ENCODE measurements at places on chromosomes 16 and 17.
A peak's percentile ranks its signal among the peaks of the same experiment; 100 is the strongest.

DNA sequence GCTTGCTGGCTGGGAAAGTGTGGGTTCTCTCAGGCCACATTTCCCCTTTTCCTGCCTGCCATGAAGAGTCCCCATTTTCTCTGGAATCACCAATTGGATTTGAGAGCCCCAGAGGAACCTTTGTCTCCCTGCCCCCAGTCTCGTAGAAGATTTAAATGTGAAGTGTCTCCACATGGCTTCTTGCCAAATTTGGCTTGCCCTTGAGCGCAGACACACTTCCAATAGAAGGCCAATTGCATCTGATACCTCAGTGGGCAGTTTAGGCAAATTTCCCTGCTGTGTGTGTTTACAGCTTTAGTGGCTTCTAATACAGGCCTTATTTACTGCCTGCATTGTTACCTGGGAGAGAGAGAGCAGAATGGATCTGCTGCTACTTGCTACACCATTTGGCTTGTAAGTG is 29.7 kb downstream of the CDK5R1 start:
- no peak for DNase-seq

DNA sequence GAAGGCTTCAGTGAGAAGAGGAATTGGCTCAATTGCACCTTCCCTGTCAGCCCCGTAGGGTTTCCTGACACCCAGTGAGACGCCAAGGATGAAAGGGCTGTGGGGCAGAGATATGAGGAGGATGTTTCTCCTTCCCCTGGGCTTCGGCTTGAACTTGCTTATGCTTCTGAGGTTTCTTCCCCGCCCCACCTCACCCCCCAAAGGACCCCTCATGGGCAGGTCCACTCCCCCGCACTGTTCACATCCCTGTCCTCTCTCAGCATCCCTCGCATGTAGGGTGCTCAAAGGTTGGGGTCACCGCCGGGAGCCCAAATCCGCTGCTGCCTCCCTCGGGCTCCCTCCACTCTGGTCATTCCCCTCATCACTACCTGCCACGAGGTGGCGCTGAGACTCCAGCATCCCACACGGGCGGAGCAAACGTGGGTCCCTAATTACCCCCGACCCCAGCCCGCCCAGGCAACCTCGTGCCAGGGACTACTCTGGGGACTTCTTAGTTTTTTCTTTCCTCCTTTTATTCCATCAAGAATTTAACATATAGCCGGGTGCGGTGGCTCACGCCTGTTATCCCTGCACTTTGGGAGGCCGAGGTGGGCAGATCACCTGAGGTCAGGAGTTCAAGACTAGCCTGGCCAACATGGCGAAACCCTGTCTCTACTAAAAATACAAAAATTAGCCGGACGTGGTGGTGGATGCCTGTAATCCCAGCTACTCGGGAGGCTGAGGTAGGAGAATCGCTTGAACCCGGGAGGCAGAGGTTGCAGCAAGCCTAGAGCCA is 3.3 kb upstream of the TRARG1 start:
- peak; percentile 82 for DNase-seq

DNA sequence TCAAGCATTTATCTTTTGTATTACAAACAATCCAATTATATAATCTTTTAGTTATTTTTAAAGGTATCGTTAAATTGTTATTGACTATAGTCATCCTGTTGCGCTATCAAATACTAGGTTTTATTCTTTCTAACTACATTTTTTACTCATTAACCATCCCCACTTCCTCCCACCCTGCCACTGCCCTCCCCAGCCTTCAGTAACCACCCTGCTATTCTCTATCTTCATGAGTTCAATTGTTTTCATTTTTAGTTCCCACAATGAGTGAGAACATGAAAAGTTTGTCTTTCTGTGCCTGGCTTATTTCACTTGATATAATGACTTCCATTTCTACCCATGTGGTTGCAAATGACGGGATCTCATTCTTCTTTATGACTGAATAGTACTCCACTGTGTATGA is 94.1 kb upstream of the MYOCD start:
- DNase-seq, result no peak

GRCh38 chr17:80330276-80330675 is 69.6 kb downstream of the RNF213 start:
- DNase-seq, result no peak

GRCh38 chr16:86762095-86762494 is 183.7 kb downstream of the FOXL1 start:
- DNase-seq, result no peak

GRCh38 chr17:39730095-39730921 is at the start of gene MIEN1:
MIEN1 (minus strand) TSS chr17:39730532; CDS start chr17:39730495, 37 bp downstream.
- peak; percentile 95 for DNase-seq

DNA sequence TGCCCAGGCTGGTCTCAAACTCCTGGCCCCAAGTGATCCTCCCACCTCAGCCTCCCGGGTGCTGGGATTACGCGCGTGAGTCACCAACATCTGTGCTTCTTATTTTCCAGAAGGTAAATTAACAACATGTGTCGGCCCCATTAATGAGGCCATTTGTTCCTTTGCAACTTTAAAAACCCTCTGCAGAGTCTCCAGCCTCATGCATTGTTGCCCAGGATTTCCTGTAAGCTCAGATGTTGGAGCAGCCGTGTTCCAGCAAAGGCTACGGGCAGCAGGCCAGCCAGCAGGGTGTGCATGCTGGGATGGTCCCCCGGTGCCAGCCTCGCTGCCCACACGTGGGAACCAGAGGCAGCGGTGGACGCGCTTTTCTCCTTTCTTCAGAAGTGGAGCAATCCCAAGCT is 19.1 kb upstream of the HEXD start:
- no peak for DNase-seq

GRCh38 chr17:8020776-8021564 is 17.9 kb upstream of the ALOX15B start:
- no peak for DNase-seq

- DNase-seq, result no peak
These were observed 26.0 kb downstream of the FA2H start for GRCh38 chr16:74748616-74749026.

DNA sequence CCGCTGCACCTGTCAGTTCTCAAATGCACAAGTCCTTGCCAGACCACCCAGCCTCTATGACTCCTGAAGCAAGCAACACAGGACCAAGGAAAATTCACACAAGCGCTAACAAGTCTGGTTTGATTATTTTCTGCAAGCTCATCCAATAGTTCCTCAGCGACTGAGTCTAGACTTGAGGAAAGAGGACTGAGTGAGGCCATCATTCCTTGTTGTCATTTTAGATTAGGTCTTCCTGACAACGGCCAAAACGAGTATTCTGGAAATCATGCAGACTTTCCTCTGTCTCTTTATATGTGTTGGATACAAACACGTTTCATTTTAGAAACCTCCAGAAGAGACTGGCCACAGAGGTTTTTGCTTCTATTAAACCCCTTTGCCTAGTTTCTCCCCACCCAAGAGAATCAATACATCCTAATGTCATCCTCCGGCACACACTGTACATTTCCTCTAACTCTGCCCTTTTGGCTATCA is 561 bp downstream of the CCDC47 start:
- DNase-seq, result no peak

DNA sequence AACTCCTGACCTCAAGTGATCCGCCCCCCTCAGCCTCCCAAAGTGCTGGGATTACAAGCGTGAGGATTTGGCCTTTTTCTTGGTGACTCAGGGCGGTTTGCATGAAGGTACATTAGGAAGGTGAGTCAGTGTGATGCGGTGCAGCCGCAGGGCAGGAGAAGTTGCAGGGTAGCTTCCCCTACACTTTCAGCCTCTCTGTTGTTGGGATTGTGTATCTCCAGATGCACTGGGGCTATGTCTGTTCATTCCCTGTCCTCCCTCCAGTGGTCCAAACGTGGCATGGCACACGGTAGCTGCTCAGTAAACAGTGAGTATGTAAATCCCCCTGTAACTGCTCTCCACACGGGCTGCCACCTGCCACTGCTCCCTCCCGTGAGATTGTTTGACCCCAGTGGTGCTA is 109.1 kb upstream of the CDC42EP4 start:
- no peak for DNase-seq

GRCh38 chr17:42774066-42774745 is 957 bp downstream of the VPS25 start:
- DNase-seq, result no peak

GRCh38 chr17:50265212-50265611 is 9.1 kb upstream of the TMEM92 start:
- DNase-seq, result no peak

- no peak for DNase-seq
These were observed 3.7 kb downstream of the FTO start for GRCh38 chr16:53707671-53708070.

DNA sequence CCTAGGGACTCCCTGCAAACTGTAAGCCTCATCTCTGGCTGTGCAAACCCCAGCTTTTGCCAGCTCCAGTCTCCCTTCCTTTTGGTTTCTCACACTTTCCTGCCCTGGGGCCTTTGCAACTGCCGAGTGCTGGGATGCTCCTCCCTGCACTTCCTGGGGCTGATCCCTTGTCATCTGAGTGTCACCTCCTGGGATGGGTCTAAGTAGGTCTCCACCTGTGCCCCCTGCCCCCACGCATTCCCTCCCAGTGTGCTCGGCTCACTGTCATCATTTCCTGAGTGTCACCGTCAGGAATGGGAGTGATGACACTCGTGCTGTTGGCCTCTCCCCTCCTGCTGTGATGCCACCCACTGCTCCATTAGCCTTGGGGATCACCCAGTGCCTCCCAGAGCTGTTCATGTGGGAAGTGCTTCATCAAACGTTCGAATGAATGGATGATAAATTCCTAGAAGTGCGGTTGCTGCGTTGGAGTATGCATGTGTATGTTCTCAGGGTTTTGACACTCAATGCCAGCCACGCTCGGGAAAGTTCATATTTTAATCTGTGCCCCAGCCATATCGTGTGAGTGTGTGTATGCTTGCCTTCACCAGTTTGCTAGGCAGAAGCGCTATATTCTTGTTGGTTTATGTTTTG is 189.9 kb downstream of the NTN1 start:
- DNase-seq, result no peak

Data from activated CD4-positive, alpha-beta T cell treated with anti-CD3 and anti-CD28 coated beads for 48 hours (primary cell).